ENCODE measurements at places on chromosomes 2 and 18.
A peak's percentile ranks its signal among the peaks of the same experiment; 100 is the strongest.

DNA sequence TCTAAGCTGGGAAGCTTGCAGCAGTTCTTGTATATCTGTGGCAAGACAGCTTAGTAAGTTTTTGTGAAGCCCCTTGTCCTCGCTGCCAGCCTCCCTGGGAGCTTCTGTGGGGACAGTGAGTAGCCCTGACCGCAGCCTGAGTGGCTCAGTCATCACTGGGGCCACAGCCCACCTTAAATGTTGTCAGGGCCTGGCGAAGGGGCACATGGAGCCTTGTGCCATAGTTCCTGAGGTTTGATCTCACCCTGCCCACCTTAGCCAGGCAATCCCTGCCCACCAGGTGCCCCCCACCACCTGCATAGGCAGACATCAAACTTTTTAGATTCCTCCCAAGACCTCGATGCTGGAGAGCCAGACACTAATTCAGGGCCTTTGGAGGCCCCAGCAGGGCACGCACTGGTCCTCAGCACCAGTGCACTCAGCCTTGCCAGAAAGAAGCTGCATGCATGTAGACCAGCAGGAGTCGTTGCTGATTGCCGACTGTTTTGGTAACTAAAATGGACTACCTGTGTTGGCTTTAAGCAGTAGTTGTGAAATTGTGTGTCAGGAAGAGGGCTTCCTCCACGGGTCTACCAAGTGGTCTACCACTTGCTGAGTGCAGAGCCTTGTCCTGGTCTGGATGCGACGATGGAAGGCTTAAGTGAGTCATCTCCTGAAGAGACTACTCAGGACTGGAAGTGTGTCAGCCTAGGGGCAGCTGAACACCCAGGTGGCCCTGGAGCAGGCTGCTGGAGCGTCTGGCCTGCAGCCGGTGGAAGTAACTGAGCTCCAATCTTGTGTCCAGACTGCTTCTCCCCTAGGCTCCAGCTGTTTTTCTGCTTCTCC is 233.1 kb downstream of the SEPTIN10 start:
- no peak for DNase-seq

GRCh38 chr2:230411570-230412370 is 4.2 kb upstream of the SP100 start:
- peak; percentile 81 for DNase-seq

GRCh38 chr2:204876311-204876710 is 331.0 kb downstream of the PARD3B start:
- DNase-seq, result no peak

DNA sequence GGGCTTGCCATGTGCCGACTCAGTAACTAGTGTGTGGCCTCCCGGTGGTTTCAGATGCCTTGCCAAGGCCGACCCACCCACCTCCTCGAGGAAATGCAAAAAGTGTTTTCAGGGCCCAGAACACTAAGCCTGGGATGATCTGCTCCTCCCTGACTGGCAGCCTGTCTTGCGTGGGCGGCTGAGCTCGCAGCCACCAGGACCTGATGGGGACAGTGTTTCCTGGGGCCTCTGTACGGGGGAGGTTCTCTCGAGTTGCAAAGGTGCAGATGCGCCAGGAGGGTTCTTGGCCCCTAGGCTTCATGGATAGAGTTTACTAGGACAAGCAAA is 85.2 kb downstream of the GLI2 start:
- DNase-seq, result peak; percentile 74

GRCh38 chr2:197399887-197400540 is 34.8 kb downstream of the SF3B1 start:
- no peak for DNase-seq

DNA sequence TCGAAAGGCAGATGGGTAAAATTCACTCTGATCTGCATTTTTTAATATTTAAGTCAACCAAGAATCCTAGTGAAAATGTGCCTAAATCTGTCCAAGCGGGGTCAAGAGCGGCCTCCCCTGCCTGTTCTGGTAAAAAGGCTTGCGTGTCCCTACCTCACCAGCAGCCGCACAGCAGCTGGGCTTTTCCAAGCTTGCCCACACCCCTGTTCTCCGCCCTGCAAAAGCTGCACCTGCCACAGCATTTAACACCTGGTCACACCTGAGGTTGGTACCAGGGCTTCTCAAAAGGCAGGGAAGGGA is 25.8 kb upstream of the TMEM182 start:
- peak; percentile 65 for DNase-seq

- no peak for DNase-seq
Observed at GRCh38 chr2:62558743-62559142, 52.7 kb upstream of the TMEM17 start.

GRCh38 chr2:170155723-170156253 is 22.2 kb upstream of the MYO3B start:
- DNase-seq, result no peak

DNA sequence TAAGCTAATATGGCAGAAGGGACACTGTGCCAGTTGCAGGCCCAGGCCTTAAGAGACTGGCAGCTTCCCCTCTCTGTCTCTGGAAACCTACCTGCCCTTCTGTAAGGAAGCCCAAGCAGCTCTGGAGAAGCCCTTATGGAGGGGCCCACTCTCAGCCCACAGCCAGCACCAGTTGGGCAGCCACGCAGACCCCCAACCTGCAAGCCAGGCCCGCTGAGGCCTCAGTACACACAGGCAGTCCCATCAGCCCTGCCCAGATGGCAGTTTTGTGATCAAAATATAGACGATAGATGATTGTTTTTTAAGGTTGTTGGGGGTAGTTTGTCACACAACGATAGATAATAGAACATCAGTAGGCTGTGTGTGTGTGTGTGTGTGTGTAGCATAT is 36.8 kb upstream of the ALPP start:
- DNase-seq, result no peak

- no peak for DNase-seq
Observed at GRCh38 chr2:155151945-155152344, 453.4 kb downstream of the KCNJ3 start.

DNA sequence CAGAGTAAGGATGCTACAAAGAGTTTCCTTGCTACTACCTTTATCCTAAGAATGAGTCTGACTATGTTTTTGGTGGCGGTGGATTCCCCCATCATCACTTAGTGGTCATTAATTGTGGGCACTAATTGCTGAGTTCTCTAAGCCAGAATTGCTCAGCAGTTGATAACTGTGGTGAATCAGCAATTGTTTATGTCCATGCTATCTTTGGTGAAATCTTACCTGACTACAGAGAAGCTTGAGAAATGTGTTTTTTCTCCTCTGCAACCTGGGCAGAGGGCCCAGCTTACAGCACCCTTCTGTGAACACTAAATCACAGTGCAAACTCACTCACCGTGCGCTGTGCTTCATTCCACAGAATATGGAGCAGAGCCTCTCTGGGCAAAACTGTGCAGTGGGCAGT is 683.6 kb downstream of the CNTNAP5 start:
- no peak for DNase-seq

- no peak for DNase-seq
Observed at GRCh38 chr2:7976206-7976605, 705.6 kb upstream of the ID2 start.

DNA sequence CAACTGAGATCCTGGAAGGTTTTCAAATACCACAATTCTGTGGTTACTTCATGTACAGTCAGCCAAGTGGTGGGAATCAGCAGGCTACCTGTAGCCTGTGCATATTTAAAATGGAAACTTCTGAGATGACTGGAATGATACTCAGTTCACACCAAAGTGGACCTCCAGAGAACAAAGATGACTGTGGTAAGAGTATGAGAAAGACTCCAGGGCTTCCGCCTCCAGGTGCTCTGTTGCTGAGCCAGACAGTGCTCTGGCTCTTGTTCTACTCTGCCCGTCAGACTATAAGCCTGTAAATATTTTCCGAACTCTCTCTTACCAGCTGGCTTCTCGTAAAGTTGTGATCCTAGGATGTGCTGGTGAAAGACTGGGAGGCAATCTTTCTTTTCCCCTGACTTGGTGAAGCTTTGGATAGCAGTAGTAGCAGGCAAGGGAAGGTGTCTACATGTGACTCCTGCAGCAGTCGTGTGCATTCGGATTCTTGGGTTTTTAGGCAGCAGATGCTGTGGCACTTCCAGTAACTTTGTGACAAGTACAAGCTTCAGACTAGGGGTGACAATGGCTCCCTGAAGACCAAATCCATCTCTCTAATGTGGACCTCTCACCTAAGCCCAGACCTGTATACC is 23.1 kb downstream of the ST3GAL5 start:
- DNase-seq, result no peak

DNA sequence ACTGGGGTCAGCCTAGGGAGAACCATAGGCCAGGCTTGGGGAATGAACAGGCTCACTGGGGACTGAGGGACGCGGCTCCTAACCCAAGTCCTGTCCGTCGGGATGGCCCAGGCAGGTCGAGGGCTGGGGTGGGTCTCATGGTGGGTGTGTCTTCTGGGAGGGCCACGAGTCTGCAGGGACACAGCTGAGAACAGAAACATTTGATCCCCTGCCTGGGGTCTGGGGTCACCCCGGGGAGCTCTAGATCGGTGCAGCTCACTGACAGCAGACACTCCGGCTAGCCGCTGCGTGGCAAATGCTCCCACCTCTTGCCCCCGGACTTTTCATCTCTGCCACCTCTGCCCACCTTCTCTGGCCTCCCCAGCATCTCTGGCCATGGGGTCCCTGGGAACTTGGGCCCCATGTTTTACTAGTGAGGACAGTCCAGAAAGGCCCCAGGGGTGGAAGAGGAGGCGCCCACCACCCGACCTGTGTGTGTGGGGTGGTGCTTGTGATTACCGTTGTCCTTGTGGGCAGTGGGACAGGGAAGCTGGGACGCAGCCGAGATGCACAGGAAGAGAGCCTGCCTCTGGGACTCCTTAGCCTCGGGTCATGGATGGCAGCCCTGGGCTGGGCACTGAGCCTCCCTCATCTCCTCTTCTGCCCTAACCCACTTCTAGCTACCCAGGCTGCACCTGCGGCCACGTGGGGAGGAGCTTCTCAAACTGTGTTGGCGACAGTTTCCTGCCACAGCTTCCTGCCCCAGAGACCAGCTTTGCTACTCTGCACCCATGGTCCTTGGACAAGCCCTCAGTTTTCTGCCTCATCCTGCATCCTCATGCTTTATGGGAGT is 4.9 kb downstream of the ZAP70 start:
- no peak for DNase-seq

DNA sequence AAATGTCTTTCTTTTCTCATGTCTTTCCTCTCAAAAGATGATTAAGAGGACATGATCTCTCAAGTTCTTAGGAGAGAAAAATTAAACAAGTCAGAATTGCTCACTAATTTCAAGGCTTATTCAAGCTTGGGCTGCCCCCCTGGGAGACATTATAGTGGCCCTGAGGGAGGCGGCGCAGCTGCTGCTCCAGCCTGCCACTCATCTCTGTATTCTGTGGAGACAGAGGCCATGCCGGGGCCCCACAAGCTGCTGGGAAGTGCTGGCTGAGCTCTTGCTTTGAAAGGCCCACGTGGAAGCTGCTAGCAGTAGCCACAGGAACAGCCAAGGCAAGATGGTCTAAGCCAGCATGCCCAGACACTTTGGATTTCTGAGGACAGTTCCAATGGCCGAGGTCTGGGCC is 267.4 kb downstream of the LNPK start:
- DNase-seq, result no peak

- DNase-seq, result no peak
Observed at GRCh38 chr2:146226077-146226476, 1618.8 kb upstream of the ACVR2A start.

GRCh38 chr2:118993392-118993752 is 51.4 kb downstream of the MARCO start:
- DNase-seq, result no peak

- no peak for DNase-seq
Observed at GRCh38 chr2:86254576-86255538, 55.6 kb downstream of the MRPL35 start.

- no peak for DNase-seq
Observed at GRCh38 chr2:236944561-236944960, 141.1 kb upstream of the COPS8 start.

DNA sequence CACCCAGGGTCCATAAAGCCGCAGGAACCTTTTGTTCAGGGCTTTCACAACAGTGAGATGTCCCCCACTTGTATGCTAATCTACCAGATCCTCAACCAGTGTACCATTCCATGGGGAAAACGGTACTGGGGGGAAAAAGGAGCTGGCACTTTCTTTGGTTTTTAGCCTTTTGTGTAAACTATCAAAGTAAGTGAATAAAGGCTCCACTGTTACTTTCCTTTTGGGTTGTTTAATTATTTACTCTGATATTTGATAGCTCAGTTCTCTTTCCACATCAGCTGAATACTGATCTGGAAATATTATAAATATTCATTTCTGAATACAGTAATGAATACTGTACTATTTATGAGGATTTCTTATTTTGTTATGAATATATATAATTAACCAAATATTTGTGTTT is 20.3 kb downstream of the HADHA start:
- no peak for DNase-seq

Data from urothelium cell line (cell line).